ENCODE measurements at places on chromosomes 13 and 19.

DNA sequence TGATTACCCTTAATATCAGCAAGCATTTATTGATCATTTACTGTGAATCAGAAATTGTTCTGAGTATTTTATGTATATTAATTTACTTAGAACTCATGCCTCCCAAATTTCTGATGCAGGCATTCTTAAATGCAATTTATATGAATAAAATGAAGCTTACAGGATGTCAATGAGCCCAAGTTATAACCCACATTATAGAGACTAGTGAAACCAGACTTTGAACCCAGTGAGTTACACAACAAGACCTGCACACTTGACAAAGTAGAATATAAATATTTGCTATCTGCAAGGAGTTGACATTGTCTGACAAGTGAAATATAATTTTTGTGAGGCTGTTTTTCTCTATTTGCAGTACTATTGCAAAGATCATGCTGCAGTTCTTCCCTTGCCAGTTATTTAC is 656.0 kb downstream of the GPC5 start:
- no peak for DNase-seq

DNA sequence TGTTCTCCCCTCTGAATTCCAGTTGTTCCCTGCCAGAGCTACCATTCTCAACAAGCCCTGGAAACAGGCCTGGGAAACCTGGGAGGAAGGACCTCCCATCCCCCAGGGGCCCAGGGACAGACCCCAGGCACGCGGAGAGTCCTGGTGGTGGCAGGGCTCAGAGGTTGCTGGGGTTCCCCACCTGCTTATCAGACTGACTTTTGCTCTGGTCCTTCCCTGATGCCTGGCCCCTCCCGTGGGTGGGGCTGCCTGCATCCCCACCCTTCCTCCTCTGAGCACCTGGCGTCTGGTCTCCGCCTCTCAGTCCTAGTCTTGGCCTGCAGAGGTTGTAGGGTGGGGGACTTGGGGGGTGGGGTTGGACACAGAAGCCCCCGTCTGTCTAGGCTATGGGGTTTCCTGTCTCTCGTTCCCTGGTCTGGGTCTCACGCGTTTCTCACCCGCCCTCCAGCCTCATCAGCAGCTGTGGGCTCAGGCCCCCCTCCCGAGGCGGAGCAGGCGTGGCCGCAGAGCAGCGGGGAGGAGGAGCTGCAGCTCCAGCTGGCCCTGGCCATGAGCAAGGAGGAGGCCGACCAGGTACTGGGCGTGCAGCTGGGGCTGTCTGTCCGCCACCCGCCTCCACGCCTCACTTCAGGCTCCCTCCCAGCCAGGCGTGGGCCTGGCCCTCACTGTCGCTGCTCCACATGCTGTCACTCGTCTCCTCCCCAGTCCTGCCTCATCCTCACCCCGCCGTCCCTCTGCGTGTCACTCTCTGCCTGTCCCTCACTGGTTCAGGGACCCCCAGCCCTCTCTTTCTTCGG is 13.6 kb downstream of the EPN1 start:
- no peak for DNase-seq

DNA sequence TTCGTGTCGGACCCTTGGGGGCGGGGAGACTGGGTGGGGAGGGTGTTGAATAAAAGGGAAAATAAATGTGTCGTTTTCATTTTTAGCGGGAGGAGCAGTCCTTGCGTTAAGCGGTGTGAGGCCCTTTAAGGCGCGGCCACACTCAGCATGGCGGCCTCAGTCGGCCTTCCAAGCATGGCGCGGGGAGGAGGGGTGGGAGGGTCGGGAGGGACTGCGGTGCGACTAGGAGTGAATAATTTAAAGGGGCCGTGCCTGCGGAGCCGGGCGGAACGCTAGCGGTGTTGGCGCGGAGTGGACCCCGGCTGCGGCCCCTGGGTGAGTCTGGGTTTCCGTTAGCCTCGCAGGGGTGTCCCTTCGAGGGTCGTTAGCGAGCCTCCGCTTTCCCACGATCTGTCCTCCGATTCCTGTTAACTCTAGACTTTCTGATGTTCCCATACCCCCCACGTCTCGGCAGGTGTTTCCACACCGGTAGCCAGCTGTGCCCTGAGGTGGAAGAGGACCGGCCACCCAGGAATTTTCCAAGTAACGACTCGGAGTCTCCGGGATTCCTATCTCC is 1.5 kb upstream of the PNPLA6 start:
- peak; percentile 95 for DNase-seq

- no peak for DNase-seq
Measured at GRCh38 chr13:88112526-88112925, 441.4 kb downstream of the SLITRK5 start.

DNA sequence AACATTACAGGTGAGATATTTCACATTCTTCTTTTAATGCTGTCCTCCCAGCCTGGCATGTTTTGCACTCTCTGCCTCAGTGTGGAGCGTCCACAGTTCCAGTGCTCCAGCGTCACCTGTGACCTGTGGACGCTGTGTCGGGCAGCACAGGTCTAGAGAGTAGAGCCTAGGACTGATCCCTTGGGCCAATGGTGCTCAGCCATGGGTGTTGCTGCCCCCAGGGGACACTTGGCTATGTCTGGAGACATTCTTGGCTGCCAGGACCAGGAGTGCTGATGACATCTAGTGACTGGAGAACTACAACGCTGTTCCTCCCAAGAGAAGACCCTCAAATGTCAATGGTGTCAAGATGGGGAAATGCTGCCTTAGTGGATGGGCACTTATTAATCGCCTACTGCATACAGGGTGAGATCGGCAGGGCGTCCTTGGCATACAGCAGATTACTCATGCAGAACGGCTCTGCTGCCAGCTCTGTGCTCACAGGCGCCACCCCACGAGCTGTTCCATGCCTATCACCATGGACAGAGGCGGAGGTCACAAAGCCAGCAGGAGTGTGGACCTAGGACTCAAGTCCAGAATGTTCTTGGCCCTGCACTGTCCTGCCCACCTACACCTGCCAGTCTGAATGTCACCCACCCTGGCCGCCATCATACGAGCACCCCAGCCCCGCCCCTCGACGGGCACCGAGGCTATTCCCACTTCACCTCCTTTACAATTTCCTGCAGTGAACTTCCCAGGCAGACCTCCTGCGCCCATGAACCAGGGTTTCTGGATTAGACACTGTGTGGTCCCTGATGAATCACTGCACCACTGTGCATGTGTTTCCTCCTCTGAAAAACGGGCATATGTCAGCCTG is 13.9 kb upstream of the MADCAM1 start:
- peak; percentile 30 for DNase-seq

- DNase-seq: no peak
Measured at GRCh38 chr19:54489341-54489740, 13.3 kb upstream of the LAIR2 start.

DNA sequence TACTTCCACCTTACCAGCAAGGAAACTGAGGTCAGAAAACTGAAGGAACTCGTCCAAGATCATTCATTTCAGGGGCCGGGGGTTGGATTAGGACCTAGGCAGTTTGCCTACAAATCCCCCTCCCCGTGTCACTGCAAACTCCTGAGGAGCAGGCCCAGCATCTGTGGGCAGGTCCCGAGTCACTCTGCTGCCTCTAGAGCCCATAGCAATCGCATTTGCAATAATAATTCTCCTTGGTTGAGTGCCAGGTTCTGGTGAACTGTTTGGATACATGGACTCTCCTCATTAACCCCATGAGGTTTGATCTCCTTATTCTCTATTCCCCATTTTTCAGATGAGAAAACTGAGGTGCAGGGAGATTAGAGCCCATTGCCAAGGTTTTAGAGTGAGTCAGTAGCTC is 903 bp downstream of the PIN1 start:
- DNase-seq: peak; percentile 41

DNA sequence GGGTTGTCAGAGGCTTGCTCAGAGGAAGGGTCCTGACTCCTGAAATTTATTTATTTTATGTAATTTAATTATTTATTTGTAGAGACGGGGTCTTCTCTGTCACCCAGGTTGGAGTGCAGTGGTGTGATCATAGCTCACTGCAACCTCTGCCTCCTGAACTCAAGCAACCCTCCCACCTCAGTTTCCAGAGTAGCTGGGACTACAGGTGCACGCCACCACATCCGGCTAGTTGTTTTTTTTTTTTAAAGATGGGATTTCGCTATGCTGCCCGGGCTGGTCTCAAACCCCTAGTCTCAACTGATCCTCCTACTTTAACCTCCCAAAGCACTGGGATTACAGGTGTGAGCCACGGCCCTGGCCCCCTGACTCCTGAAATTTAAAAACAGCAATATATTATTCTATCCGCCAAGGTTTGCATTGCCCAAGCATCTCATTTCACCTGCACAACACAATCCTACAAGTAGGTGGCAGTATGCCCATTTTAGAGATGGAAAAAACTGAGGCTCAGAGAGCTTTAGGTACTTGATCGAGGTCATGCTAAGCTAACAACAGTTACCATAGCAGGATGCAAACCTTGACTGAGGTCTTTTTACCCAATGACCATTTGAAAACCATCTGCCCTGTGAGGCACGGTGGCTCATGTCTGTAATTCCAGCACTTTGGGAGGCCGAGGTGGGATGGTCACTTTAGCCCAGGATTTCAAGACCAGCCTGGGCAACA is 18.1 kb downstream of the ARHGEF18 start:
- DNase-seq: no peak

GRCh38 chr13:69704311-69704710 is 403.3 kb upstream of the ATXN8OS start:
- DNase-seq: no peak

- DNase-seq: no peak
Measured at GRCh38 chr13:75506018-75506417, 24.0 kb upstream of the TBC1D4 start.

DNA sequence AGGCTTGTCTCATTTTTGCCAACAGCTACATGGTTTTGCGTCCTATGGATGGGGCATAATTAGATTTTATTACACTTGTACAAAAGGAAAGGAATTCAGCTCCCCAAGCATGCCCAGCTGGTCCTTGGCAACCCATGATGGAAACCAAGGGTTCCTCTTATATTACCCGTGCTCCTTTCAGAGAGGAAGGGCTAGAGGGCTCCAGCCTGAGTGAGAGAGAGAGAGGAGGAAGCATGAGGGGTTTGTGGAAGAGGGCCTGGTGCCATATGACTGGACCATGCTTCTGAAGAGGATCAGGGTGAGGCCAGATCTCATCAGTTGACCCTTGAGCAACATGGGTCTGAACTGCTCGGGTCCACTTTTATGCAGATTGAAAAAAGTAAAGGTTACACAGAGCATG is 3.5 kb upstream of the RPS9 start:
- DNase-seq: no peak

- DNase-seq: peak; percentile 97
Measured at GRCh38 chr19:47447470-47448359, 24.0 kb downstream of the SLC8A2 start.

GRCh38 chr13:24678151-24678550 is 2.1 kb upstream of the ATP12A start:
- no peak for DNase-seq

DNA sequence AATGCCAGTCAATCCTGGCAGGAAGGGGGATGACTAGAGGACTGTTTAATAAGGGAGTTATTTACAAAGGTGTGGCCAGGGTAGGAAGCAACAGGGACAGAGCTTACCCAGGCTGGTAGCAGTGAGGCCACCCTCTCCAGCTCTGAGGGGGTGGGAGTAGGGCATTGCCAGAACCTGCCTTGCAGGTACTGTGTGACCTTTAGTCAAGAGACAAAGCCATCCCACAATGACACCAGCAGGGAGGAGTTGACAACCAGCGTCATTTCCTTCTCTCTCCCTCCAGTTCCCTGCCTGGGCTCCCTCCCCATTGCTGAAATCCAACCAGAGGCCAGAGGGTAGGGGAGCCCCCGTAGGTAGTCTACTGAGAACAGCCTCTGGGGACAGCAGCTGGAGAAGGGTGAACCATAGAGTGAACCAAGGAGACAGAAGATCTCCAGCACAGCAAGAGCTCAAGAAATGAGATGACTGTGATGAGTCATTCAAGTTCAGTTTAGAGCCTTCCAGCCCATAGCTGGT is 33.3 kb upstream of the SPATA13 start:
- DNase-seq: no peak

GRCh38 chr13:59891053-59891452 is 272.7 kb downstream of the DIAPH3 start:
- DNase-seq: no peak

- no peak for DNase-seq
Measured at GRCh38 chr13:84940798-84941197, 858.4 kb downstream of the SLITRK6 start.
